CD4-positive, alpha-beta T cell treated with Interleukin-4 for 4 hours (primary cell): ENCODE measurements at places on chromosomes 7 and 10.

DNA sequence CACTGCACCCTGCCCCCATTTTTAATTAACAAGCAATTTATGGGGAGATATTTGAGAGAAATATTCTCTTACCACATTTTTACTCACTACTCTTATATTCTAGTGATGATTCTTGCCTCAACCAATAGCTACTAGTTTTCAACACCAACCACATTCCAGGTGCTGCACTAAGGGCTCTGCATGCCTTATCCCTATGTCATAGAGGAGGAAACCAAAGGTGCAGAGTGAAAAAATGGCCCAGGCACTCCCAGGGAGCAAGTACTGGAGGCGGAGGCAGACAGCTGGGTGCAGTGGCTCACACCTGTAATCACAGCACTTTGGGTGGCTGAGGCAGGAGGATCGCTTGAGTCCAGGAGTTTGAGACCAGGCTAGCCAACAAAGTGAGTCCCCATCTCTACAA is 35.5 kb upstream of the TPST1 start:
- DNase-seq = no peak

- DNase-seq = no peak
Observed at GRCh38 chr7:32161708-32162107, 91.5 kb upstream of the PDE1C start.

DNA sequence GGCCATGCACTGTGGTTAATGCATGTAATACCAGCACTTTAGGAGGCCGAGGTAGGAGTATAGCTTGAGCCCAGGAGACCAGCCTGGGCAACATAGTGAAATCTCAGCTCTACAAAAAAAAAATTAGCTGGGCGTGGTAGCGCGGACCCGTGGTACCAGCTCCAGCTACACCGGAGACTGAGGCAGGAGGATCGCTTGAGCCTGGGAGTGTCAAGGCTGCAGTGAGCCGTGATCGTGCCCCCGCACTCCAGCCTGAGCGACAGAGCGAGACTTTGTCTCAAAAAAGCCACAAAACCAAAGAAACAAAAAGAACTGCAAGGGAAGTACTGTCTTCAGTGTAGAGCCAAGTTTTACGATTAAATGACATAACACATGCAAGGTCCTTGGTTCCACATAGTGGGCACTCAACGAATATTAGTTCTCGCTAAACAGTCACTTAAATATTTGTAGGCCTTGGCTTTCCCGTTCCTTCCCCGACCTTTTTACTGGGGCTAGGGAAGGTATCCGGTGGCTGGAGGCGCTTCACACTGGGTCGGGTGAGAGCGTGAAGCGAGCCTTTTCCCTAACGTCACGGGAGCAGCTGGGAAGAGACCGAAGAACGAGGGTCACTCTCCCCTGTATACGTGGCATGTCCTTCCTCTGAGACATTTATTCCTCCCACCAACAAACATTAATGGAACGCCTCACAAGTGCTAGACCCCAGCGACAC is 993 bp upstream of the SND1 start:
- peak; percentile 5 for DNase-seq

DNA sequence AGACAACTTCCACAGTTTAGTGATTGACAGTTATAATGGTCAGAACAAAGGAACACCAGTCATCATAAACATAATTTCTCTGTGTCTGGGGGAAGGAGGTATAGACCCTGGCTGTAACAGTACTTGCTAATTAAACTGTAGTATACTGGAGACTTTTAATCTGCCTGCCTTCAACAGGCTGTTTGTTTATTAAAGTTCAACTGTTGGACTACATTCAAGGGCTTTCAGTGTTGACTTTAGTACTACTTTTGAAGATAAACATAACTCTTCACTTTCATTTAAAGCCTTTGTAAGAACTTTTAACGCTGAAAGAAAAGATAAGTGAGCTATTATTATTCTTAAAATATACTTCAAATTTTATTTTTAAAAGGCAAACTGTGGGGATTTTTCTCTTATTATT is 15.5 kb upstream of the PTTG1IP2 start:
- no peak for DNase-seq

GRCh38 chr10:21509341-21510240 is 15.9 kb downstream of the SKIDA1 start:
- no peak for DNase-seq

- DNase-seq = no peak
Observed at GRCh38 chr10:85611093-85611740, 755.4 kb downstream of the GRID1 start.
